ENCODE measurements at places on chromosomes 7 and 10.

DNA sequence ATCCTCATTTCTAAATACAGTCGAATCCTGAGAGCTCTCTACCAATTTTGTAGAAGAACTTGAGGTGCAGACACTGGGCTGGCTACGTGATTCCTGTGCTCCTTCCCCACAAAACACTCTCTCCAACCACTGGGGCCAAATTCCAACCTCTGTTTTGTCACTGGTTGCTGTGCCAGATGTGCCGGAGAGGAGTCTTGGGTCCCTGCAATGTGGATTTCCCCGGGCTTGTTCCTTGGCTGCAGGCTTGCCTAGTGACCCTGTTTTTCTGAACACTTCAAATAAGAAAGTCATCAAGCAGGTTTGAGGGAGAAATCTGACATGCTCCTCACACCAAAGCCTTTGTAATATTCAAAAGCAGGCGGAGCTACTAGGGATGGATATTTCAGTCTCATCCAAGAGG lies 44.4 kb upstream of the AGBL3 start:
- DNase-seq: no peak

DNA sequence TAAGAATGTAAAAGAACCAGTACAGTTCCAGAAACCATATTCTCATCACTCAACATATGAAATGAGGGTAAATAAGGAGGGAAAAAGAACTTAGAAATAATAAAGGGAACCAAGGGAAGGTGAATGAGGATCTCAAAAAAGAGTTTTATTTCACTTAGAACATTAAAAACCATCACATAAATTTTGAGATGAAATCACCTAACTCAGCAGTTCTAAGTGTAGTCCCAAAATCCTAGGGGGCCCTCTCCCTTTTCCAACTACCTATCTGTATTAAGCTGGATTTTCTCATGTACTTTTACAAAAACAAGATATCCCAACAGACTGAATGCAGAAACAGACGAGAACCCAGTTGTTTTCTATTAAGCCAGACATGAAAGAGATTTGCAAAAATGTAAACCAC lies 3.2 kb downstream of the ZCWPW1 start:
- DNase-seq: no peak

- DNase-seq: no peak
Measured at GRCh38 chr10:22758867-22759266, 44.5 kb upstream of the PIP4K2A start.

GRCh38 chr7:93040355-93040754 lies 77.4 kb downstream of the SAMD9 start:
- DNase-seq: no peak

DNA sequence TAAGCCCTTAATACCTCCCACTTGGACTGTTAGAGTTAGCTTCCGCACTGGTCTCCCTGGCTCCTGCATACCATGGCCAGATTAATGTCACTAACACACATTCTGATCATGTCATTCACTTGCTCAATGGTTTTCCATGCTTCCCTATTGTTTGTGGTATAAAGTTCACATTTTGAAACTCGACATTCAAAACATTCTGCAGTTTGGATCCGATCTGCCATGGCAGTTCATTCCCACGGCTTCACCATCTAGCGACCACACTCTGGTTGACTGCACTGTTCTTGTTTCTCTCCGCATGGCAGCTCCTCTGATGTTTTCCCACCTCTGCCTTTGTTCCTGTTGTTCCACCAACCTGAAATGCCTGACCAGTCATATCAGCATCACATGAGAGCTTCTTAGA lies 87.4 kb upstream of the WAC start:
- no peak for DNase-seq

DNA sequence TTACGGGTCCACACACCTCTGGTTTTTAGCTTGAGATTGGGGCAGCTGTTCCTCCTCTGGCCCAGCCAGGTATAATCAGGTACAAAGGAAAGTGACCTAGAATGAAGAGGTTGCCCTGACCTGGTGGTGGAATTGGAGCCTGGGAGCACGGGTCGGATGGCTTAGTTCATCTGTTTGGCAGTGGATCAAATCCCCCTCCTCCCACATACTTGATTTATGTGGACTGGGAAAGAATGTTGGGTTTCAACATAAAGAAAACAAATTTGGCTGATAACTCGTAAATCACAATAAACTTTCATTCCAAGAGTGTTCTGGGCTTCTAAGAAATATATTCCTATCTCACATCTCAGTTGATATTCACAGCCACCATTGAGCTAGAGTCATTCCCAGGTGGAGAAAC lies 186.8 kb downstream of the CUX1 start:
- DNase-seq: no peak

DNA sequence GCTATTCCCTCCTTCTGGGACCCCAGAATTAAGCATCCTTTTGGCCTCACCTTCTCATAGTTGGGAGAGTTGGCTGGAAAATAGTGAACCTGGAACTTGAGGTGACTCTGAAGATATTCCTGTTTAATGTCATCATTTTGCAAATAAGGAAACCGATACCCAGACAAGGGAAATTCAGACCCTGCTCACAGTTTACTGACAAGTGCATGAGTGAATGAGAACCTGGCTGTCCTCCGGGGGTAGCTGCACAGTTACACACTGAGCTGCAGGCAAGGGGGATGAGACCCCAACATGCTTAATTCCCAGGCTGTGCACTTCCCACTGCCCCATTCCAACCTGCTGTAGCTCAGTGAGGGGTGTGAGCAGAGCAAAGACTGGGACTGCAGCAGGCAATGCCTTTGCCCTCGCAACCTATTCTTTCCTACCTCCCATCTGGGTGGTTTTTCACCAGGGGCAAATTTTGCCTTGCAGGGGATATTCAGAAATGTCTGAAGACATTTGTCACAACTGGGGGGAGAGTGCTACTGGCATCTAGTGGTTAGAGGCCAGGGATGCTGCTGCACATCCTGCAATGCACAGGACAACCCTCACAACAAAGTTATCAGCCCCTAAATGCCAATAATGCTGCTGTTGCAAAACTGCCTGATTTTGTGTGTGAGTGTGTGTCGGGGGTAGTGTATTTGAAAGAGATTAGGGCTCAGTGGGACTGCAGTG lies 136.2 kb downstream of the SORCS3 start:
- no peak for DNase-seq

DNA sequence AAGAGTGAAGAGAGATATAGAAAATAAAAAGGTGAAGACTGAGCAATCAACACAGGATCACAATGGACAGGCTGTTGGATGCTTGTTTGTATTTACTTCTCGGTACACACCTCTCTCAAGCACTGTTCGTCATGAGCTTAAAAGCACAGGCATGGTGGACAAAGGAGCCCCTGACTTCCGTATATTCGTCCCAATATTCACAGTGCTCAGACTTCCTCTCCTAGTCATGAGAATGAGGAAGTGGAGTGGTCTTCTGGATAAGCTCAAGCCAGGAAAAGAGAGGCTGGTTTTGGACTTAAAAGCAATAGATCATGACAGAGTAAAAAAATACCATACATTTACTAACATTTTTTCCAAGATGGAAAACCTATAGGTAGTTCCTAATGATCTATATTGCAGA lies 172.5 kb downstream of the SORCS1 start:
- DNase-seq: no peak

GRCh38 chr7:70631718-70632117 lies 500.2 kb upstream of the GALNT17 start:
- DNase-seq: no peak

DNA sequence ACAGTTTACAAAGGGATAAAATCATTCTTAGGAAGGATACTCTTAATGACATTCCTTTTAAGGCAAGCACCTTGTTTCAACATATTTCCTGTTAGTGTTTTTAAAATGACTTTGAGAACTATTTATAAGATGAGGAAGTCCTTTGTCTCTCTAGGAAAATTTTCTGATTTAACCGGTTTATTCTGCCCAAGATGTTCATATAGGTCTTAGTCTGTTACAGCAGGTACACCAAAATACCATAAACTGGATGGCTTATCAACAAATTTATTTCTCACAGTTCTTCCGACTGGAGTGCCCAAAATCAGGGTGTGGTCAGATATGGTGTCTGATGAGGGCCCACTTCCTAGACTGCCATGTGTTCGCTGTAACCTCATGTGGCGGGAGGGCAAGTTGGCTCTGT lies 77.9 kb downstream of the GSAP start:
- no peak for DNase-seq

GRCh38 chr10:115047705-115048104 lies 45.5 kb upstream of the ATRNL1 start:
- no peak for DNase-seq

- DNase-seq: no peak
Measured at GRCh38 chr10:118332236-118332635, 9.9 kb downstream of the FAM204A start.

DNA sequence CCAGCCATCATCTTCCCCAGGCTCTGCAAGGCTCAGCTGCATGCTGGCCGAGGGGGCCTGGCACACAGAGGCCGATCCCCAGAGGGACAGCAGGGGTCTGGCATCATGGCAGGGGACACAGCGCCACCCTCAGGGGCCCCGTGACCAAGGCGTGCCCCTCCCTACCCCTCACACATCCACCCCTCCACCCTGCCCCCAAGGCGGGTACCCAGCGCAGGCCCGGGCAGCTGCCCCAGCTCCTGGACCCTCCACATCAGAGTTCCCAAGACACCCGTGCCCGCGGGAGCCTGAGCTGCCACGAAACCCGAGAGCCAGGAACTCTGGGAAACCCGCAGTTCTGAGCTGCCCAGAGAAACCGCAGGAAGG lies 46.5 kb upstream of the TNRC18 start:
- no peak for DNase-seq

DNA sequence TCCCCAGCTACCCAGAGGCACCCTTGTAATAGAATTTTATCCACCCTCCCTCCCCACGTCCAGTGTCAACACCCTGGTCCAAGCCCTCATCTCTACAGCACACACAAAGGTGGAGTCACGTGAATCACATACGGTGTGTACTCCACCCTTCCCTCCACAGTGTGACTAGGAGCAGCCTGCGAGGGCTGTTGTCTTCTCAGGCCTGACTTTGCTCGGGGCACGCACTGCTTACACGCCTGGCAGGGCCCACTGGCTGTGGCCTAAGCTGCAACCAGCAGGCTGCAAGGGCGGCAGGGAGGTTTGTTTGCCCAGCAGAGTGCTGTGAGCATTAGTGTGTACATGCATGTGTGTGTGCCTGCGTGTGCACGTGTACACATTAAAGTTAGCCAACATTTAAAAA lies 93.7 kb downstream of the COBL start:
- DNase-seq: no peak

GRCh38 chr10:114876602-114877300 lies 55.2 kb downstream of the FHIP2A start:
- peak; percentile 72 for DNase-seq

DNA sequence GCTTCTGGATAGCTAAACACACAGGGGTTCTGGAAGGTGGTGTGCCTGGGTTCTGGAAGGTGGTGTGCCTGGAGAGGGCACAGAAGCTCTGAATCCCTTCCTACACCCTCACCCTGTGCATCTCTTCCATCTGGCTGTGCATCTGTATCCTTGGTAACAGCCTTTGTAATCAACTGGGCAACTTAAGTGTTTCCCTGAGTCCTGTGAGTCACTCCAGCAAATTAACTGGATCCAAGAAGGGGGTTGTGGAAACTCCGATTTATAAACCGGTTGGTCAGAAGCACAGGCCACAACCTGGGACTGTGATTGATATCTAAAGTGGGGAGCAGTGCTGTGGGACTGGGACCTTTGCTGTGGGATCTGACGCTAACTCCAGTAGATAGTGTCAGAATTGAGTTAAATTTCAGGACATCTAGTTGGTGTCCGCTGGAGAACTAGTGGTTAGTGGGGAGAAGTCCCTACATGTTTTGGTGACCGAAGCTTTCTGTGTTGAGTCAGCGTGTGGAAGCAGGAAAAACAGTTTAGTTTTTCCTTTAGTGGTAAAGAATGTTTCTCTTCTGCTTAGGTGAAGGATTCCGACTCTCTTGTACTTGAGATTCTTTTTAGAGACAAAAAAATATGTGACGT lies 228.1 kb downstream of the BMPER start:
- DNase-seq: no peak

GRCh38 chr7:98616381-98617050 lies 569 bp upstream of the NPTX2 start:
- no peak for DNase-seq

- no peak for DNase-seq
Measured at GRCh38 chr10:120931423-120931822, 80.3 kb downstream of the WDR11 start.

DNA sequence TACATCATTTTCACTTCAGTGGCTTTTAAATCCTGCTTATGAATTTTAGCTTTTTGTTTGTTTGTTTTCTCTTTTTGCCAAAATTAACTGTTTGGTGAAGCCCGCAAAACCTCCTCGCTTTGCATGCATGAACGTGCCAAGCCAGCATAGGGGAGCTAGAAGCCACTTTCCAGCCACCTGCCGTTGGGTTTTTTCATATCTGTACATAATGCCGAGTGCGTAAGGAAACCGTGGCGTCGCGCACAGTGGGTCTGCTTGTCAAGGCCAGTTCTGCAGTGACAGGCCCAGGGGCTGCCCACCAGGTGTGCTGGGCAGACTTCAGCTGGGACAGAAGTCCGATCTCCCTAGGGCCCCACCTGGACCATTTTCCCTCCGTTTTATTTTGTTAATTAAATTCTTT lies 41.1 kb downstream of the WIPI2 start:
- no peak for DNase-seq

- DNase-seq: no peak
Measured at GRCh38 chr10:44864051-44864450, 47.1 kb upstream of the TMEM72 start.

DNA sequence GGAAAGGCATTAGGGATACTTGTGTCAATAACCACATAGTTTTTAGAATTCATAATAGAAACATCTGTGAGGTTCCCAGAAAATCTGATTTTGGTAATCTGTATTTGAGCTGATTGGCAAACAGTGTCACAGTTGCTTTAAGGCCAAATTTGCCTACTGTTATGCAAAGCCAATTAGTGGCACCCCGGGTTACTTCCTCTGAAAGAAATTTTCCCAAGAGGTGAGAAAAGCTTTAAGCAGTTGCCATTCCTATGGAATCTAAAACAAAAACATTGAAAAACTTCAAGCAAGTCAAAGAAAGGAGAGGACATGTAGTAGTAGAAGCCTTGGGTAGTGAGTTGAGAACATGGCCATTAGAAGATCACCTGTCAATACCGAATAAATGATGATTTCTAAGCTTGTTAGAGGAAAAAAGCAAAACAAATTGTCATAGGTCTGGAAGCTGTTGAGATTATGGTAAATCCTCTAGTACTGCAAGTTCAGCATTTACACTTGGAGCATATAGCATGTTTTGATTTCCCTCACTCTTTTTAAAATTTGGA lies 176.8 kb downstream of the TWIST1 start:
- DNase-seq: no peak

- DNase-seq: no peak
Measured at GRCh38 chr7:37282093-37282444, 166.6 kb downstream of the ELMO1 start.

DNA sequence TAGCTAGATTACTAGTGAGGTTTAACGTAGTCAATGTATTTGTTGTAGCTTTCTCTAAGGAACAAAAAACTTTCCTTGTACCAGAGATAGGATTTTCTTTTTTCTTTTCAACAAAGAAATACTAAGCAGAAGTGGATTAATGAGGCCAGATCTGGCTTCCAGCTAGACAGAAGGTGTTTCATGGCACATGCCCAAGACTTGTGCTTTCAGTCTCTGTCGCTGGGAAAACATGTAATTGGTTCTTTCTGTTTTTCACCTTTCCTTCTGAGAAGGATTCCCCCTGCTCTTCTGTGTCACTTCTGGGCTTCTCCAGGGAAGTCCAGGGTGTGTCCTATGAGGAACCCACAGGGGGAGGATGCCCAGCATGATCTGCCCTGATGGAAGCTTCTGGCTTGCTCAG lies 492.2 kb downstream of the CCSER2 start:
- no peak for DNase-seq

- DNase-seq: no peak
Measured at GRCh38 chr10:23358357-23358756, 13.8 kb upstream of the C10orf67 start.
